ENCODE measurements at places on chromosomes 2 and 18.

- no peak for DNase-seq
Observed at GRCh38 chr2:62740221-62740620, 34.7 kb downstream of the EHBP1 start.

DNA sequence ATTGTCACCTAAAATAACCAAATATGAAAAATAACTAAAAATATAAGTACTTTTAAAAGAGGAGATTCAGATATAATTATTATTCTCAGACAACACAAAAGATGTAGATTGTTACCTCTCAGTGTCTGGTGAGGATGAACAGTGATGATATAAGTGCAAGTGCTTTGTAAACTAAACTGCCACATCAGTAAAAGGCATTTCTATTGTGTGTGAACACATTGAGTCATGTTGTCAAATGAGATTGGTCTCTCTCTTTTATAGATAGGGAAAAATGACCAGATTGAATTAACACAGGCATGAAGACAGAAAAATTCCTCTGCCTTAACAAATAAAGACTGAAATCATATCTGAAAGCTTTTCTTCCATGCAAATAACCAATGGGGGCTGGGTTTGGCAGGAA is 182.4 kb upstream of the TMEFF2 start:
- DNase-seq, result no peak

GRCh38 chr2:226772389-226773179 is 27.0 kb downstream of the IRS1 start:
- no peak for DNase-seq

GRCh38 chr18:78496079-78496478 is 483.5 kb upstream of the SALL3 start:
- DNase-seq, result no peak

- no peak for DNase-seq
Observed at GRCh38 chr2:85733121-85733960, 20.4 kb upstream of the ATOH8 start.

- DNase-seq, result no peak
Observed at GRCh38 chr2:128263902-128264331, 54.8 kb downstream of the HS6ST1 start.

DNA sequence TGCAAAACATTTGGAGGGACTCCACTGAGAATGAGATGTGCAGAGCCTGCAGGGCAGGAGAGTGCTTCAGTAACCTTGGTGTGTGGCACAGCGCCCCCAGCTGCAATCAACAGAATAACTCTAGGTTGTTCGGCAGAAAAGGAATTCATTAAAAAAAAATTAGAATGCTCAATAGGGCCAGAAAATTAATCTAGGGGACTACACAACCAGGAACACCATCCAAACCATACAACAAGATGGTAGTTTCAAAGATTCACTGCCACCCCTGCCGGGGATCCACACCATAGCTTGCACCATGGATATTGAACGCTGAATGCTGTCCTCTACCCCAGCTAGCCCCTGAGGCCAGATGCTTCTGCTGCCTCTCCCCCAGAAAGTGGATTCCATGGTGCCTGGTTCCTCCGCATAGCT is 50.1 kb downstream of the THUMPD2 start:
- peak; percentile 22 for DNase-seq

DNA sequence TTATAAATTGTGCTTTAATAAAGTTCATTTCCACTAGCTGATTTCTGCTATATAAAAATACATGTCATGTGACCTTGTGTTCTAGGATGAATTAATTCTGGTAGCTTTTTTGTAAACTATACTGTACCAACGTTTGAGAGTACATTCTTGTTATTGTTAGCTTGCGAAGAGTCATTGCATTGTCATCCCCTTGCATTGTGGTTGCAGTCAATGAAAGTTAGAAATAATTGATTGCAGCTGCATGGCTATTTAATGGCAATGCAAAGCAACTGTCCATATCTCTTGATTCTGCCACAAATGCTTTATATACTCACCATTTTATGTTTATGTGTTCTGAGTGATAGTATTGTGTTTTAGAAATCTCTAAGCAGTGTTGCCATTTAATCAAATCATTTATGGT is 91.6 kb downstream of the ZNF407 start:
- DNase-seq, result no peak

DNA sequence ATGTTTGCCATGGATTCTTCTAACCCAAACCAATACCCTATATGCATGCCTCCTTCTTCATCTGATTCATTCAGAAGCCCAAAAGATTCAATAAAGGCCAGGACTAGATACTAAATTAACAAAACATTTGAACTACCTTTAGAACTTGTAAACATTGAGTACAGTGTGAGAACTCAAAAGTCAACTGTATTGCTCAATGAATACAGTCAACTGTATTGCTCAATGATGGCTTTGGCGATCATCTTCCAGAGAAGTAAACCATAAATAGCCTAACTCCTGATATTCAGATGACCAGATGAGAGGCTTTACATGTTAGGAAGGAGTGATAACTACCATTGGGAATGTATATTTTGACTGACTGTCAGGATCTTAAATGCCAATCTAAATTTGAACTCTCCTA is 206.5 kb upstream of the ITGA4 start:
- DNase-seq, result no peak

DNA sequence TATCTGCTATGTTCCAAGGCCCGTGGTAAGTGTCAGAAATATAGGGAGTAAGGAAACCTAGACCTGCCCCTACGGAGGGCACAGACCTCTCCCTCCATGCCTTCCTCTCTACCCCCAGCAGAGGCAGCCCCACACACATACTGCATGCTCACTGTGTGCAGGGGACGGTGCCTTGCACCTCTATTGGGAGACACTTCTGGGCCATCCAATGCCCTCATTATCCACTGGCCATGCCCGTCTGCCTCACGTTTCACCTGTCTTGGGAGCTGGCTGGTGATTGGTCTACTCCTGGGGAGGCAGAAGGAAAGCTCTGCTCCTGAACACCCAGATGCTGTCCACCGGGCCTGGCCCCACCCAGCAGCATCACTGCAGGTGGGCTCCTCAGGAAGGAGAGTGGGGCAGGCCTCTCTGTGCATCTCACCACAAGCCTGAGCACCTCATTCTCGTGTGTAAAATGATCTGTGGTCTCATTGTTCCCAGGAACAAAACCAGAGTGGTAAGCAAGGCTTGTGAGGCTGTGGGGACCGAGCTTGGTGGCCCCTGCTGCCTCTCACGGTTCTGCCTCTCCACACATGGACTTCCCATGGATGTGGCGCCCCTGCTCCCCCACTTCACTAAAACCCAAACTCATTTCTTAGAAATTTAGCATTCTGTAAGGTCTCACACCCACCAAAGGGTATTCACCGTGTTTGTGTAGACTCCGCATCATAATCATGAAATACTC is 312.5 kb upstream of the HS6ST1 start:
- DNase-seq, result no peak

Measured in stimulated activated CD4-positive, alpha-beta T cell treated with anti-CD3 and anti-CD28 coated beads, TNF-alpha, amount 100 ng/mL, for 24 hours (primary cell).